ENCODE measurements at places on chromosomes 7 and 10.

GRCh38 chr7:21030237-21030871 lies 243.7 kb upstream of the SP8 start:
- no peak for DNase-seq

DNA sequence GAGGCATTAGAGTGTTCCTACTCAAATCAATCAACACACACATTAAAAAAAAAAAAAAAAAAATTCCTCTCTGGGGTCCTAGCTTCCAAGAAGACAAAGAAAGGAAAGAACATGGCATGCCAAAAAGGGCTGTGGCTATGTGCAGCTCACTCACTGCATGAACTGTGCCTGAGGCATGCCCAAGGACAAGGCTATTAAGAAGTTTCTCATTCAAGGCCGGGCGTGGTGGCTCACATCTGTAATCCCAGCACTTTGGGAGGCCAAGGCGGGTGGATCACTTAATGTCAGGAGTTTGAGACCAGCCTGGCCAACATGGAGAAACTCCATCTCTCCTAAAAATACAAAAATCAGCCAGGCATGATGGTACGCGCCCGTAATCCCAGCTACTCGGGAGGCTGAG lies 41.9 kb upstream of the PPP3CB start:
- DNase-seq, result no peak

DNA sequence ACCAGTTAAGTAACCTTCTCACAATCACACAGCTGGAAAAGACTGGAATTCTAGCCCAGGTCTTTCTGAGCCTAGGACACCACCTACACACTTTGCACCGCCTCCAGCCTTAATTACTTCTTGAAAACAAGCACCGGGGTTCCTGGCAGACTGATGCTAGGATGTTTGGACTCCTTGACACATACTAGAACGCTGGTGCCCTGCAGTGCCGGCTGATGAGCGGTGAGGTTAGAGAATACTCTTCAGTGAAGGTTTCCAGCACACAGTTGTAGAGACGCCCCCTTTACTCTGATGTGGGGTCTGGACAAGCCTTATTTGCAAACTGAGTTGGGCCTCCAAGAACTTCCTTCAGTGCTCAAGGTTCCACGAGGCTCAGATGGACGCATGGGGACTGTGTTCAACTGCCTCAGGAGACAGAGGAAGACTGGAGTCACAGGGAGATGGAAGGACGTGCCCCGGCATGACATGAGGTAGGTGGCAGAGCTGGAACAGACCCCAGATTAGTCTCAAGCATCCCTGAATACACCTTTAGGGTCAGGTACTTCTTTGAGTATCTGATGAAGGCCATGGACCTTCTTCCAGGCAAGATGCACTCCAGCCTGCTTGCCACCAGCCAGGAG lies 89.6 kb downstream of the COBL start:
- no peak for DNase-seq

- DNase-seq, result no peak
These were observed 119.2 kb downstream of the LRRC4 start for GRCh38 chr7:127911968-127912511.

DNA sequence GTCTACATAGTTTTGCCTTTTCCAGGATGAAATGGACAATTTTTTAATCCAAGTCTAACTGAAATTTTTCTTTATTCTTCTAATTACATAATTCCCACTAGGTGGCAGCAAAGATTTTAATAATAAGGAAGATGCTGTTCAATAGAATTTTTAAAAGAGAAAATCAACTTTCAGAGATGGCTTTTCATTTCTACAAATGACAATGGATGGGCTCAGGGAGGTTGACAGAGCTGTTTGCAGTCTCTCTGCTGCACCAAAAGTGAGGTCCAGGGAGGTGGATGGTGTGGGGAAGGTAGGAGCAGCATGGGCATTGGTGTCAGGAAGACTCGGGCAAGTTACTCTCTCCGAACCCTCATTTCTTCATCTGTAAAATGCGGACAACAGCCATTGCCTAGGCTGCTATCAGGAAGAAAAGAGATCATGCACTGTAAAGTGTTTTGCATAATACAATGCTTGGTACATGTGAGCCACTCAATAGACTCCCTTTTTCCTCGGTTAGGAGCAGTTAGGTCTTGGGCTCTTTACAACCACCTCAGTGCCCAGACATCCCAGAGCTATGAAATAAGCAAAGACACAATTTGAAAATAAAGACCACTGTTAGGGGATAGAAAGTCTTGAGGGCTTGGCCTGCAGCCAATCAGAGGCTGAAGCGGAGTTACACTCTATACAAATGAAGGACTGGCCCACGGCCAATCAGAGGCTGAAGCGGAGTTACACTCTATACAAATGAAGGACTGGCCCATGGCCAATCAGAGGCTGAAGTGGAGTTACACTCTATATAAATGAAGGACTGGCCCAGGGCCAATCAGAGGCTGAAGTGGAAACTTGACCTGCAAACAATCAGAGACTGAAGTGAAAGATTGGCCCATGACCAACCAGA lies 107.1 kb downstream of the ABLIM1 start:
- DNase-seq, result no peak

- DNase-seq, result no peak
These were observed 341.6 kb upstream of the AUTS2 start for GRCh38 chr7:69256634-69257081.

DNA sequence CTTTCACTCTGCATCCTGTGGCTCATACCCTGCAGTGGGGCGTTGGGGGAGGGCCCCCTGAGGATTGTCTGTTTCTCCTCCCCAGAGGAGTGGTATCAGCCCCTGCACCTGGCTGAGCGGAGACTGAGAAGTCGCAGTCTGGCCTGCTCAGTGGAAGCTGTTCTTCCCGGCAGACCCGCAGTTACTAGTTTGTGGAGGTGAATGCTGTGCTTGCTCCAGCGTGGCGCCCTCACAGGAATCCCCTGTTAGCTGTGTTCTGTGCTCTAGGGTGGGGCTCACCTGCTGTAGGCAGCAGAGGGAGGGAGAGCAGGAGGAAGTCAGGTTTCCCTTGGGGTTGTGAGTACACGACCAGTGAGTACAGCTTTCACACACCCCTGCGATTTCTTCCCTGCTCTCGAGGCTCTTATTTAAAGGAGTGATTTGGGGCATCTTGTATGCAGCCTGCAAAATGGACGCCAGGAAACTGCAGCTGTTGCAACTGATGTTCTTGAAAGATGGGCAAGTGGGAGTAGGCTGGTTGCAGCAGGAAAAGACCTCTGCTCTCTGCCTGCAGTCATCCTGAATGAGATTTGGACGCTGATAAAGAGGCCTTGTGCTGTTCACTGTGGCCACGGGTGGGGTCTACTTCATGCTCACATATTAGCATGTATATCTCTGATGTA lies 66.4 kb downstream of the HK1 start:
- no peak for DNase-seq

Data from stimulated activated CD4-positive, alpha-beta T cell treated with anti-CD3 and anti-CD28 coated beads, Interleukin-4, amount 100 ng/mL, for 4 hours (primary cell).